ENCODE measurements at places on chromosomes 6 and 20. TPM values are rescaled to one million over a fixed set of nuclear protein-coding genes. Genes with fewer than 3 reads are reported as not detected.

Gene LY6G6F
- total RNA-seq, result not detected

Gene PDCD2
- total RNA-seq, result 49.1 TPM

Gene C6orf52
- 2.1 TPM for total RNA-seq

Gene PM20D2
- total RNA-seq, result 14.9 TPM

Gene FOXA2
- total RNA-seq, result 17.8 TPM

Gene TFAP2D
- total RNA-seq, result not detected

Gene TRIM40
- not detected for total RNA-seq

Gene CRISP3
- total RNA-seq, result not detected

Gene ULBP2
- total RNA-seq, result 3.2 TPM

Gene BPIFB4
- total RNA-seq, result not detected

Gene VGLL2
- not detected for total RNA-seq

Gene ACOT13
- 26.0 TPM for total RNA-seq

Gene SSTR4
- 0.32 TPM for total RNA-seq

Gene RIPPLY2
- 0.32 TPM for total RNA-seq

Gene BMP7
- 1.1 TPM for total RNA-seq

Gene MAFB
- 0.15 TPM for total RNA-seq

Gene DLK2
- 8.1 TPM for total RNA-seq

Gene RALY
- 133 TPM for total RNA-seq

Gene ZC2HC1B
- not detected for total RNA-seq

Gene LPA
- total RNA-seq, result 0.09 TPM

Gene KCNB1
- 2.7 TPM for total RNA-seq

Gene WFDC5
- total RNA-seq, result not detected

Gene SAMD3
- not detected for total RNA-seq

Gene C6orf141
- total RNA-seq, result 10.1 TPM

Gene COX4I2
- not detected for total RNA-seq

Gene MYH7B
- total RNA-seq, result 0.08 TPM

Gene ADGRB3
- not detected for total RNA-seq

Gene OR5V1
- total RNA-seq, result not detected

Gene TMEM217
- 0.82 TPM for total RNA-seq

Gene FOXF2
- total RNA-seq, result 14.4 TPM

Gene RAET1E
- total RNA-seq, result 2.8 TPM

Gene TMX4
- total RNA-seq, result 19.7 TPM

Data from A549 treated with Hydrocortisone at 1 μM for 4 hours (cell line).